ENCODE measurements at places on chromosomes 12 and 14.
A peak's percentile ranks its signal among the peaks of the same experiment; 100 is the strongest.

GRCh38 chr12:24822121-24822899, 126.6 kb downstream of the BCAT1 start:
- DNase-seq = no peak

DNA sequence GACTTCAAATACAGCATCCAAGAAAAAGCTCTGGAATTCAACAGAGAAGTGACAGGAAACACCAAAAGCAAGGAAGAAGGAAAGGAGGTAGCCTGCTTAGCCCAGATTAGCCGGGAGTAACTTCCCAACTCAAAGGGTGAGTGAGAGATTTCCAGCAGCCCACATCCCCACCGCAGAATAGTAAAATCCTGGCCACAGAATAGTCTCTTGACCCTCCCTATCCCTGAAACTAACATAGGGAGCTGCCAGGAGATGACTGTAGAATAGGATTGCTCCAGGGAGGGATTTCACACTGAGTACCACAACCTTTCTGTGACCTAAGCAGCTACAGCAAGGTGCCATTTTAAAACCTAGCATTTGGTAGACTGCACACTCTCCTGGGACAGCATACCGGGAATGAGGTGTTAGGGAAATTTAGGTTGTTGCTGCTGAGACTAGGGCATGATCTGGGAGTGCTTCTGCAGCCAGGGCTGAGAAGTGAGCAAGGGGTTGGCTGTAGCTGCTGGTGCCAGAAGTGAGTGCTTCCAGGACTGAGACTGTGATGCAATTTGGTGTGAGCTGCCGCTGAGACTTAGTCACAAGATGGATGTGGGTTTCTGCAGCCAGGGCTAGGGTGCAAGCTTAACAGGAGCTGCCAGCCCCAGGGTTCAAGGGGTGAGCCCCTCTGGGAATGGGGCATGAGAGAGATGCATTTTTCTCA, 66.0 kb downstream of the TMTC3 start:
- no peak for DNase-seq

DNA sequence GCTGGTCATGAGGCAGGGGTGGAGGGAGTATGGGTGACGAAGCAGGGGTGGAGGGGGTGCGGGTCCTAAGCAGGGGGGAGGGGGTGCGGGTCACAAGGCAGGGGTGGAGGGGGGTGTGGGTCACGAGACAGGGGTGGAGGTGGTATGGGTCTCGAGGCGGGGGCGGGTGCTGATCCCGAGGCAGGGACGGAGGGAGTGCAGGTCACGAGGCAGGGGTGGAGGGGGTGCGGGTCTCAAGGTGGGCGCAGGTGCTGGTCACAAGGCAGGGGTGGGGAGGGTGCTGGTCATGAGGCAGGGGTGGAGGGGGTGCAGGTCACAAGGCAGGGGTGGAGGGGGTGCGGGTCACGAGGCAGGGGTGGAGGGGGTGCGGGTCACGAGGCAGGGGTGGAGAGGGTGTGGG, 56.5 kb downstream of the ITPK1 start:
- no peak for DNase-seq

DNA sequence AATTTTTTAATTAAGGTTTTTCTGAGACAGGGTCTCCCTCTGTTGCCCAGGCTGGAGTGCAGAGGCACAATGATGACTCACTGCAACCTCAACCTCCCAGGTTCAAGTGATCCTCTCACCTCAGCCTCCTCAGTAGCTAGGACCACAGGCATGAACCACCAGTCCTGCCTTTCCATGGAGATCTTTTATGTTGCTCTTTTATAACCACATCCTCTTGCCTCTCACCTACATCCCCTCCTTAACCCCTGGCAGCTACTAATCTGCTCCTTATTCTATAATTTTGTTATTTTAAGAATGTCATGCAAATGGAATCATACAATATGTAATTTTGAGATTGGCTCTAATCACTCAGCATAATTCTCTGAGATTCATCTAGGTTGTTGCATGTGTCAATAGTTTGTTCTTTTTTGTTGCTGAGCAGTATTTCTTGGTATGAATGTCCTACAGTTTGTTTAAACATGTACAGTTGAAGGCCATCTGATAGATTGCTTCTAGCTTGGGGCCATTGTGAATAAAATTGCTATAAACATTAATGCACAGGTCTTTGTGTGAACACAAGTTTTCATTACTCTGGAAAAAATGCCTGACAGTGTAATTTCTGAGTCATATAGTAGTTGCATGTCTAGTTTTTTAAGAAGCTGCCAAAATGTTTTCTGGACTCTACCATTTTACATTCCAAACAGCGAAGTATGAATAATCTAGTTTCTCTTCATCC, 249.2 kb upstream of the AMIGO2 start:
- no peak for DNase-seq

- peak; percentile 18 for DNase-seq
Observed at GRCh38 chr12:55797068-55797467, 20.5 kb downstream of the SARNP start.

DNA sequence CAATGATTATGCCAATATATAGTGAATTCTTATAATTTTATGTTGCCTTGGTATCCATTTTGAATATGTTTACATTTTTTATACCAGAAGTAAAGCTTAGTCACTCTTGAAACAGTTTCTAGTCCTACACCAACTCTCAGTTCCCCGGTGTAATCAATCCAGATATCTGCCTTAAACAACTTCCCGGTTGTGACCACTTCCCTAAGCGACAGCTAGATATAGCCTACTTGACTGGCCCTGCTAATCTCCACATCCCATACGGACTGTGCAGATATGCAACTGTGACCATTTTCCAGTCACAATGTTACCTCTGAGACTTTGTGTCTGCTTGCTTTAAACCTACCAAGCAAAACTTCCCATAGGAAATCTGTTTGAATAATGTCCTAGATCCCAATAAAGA, 1551.5 kb upstream of the SEL1L start:
- DNase-seq = no peak

- DNase-seq = no peak
Observed at GRCh38 chr12:117045160-117046010, 53.8 kb downstream of the TESC start.

GRCh38 chr14:95562892-95563685, 28.2 kb downstream of the GLRX5 start:
- no peak for DNase-seq

DNA sequence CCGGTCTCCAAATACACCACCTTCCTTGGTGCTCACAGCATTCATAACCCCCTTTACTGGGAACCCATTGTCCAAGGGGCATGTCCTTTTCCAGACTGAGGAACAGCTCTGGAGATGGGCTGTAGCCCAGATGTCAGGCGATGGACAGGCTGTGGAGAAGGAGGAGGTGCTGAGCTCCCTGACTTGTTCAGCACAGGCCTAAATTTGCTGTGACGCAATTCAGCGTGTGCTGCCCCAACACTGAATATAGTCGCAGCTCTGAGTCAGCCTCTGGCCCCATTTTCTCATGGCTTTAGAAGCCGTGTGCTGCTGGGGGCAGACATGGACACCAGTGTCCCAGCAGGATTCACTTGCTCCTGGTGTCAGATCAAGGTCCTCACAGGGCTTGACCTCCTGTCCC, 269.1 kb downstream of the EMP1 start:
- no peak for DNase-seq

DNA sequence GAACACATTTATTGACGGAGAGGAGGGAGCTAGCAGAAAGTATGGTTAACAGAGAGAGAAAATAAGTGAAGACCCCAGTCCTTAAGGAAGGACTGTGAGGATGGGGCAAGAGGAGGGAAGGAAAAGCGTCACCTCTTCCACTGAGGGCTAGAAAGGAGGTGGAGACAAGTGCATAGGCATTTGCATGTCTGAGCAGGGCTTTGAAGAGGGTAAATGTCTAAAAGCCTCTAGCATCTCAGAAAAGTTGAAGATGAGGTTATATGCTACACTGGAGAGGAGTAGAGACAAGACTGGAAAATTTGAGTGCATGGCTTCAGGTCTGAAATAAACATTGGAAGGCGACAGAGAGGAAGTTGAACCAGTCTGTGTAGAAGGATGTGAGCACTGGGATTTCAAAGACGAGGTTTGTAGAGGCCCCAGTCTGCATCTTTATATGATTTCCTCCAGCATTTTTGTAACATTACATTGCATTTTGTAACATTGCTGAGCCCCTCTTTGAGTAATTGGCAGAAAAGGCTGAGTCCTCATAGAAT, 98.5 kb upstream of the IFNG-AS1 start:
- no peak for DNase-seq

DNA sequence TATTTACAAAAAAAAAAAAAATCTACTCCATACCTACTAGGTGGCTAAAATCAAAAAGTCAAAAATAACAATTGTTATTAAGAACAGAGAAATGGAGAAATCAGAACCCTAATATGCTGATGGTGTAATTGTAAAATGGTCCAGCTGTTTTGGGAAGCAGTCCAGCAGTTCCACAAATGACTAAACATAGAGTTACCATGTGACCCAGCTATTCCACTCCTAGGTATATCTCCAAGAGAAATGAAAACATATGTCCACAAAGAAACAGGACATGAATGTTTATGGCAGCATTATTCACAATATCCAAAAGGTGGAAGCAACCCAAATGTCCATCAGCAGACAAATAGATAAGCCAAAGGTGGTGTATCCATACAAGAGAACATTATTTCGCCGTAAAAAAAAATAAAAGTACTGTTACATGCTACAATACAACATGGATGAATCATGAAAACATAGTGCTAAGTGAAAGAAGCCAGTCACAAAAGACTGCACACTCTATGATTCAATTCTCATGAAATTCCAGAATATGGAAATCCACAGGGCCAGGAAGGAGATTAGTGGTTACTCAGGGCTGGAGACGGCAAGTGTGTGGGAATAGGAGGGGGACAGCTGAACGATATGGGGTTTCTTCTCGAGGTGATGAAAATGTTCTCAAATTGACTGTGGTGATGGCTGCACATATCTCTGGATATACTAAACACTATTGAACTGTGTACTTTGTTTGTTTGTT, 9.1 kb upstream of the DPF3 start:
- no peak for DNase-seq

GRCh38 chr14:78486081-78486480, 315.9 kb downstream of the NRXN3 start:
- peak; percentile 39 for DNase-seq

DNA sequence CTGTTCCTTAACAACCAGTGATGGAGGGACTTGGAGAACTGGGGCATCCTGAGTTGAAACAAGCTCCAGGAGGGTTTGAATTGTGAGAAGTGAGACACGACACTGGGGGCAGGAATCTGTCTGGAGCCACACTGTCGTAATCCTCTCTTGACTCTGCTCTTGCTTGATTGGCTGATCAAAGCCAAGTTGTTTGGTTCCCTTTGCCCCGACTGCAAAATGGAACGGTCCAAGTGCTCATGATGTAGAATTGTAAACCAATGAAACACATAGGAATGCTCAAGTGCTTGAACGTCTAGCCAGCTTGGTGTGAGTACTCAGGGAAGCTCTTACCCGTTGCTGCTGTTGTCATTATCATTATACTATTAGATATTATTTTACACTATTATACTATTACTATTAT, 98.1 kb downstream of the TMEM132C start:
- no peak for DNase-seq

DNA sequence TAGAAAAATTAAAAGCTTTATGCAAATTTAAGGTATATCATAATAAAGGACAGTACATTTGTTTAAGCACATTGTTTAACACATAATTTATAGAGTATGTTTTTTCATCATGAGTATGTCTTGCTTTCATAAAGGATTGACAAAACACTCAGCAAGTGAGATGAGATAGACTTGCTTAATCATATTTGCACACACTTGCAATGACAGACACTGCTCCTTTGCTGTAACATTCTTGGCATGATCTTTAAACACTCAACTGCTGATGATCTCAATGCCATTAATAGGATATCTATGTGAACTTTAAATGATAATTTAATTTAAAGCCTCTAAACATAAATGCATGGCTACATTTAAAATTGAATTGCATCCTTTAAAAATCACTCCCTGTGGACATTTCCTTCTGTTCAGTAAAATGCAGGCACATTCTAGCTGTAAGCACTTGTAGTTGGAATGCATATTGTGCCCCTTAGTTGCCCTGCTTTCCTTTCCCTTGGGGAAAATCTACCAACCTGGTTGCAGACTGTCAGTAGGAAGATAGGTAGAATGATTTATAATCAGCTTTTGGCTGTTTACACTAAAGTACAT, 979.0 kb downstream of the TMTC2 start:
- DNase-seq = no peak

DNA sequence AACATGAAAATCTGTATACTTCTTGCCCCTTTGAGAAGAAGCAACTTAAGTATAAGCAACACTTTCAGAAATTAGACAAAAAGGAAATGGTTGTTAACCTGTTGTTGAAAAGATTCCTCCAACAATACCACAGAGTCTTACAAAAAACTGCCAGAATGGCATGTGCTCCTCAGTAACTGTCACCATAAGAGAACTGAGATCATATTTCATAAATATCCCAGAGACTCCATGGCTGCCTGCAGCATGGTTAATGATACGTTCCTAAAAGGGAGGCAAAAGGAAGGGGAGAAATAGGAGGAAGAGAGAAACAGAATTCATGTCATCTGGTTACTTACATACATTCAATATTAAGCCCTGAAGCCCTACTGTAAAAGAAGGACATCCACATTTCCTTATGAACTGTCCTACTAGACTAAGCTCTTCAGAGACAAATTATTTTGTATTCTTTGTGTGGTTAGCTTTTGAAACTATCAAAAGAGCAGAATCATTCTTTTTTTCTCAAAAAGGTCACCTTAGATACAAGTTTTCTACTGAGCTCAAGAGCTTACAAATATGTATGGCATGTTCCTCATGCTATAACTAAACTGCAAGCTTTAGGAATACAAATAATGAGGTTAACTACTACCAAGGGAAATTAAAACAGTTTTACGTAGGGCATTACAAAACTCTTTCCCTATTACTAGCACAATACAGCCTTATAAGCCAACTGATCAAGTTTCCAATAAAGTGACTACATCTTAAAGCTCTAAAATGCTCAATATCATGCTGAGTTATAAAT, 37.8 kb downstream of the ERGIC2 start:
- DNase-seq = no peak

DNA sequence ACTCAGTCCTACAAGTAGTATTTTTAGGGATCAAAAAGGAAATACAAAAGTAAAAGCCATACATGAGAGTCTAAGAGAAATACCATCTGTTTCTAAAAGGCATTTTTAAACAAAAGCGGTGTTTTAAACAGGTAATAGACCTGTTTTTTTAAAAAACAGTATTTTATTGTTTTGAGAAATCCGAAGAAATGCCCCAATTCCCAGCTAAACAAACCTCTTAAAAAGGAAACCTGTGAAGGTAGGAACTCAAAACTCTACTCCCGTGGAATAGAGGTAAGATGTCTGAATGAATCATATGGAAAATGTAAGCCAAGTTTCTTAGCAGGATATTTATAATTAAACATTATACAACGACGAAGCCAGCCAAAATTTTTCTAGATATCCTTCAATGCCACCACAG, 2.0 kb downstream of the PPP1R13B start:
- no peak for DNase-seq

- DNase-seq = no peak
Observed at GRCh38 chr12:65894088-65894487, 69.8 kb downstream of the HMGA2 start.

DNA sequence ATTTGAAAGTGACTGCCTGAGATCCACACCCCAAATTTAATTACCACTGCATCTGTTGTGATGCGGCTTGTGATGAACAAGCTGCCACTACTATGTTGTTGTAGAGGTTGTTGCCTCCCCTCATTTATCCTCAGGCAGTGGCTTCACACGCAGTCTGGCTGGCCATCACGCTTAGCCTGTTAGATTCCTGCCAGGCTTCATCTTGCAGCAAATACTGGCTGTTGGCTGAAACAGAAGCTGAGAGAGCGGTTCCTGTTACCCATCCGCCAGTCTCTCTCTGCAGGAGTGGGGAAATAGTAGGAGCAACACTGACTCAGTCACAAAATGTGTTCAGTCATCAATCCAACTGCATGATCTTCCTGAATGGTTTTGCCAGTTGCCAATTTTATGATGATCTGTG, 934.4 kb downstream of the FLRT2 start:
- no peak for DNase-seq

- DNase-seq = peak; percentile 42
Observed at GRCh38 chr14:38721822-38722431, 381.1 kb downstream of the SEC23A start.
